GM20000 (cell line): ENCODE measurements at places on chromosomes 12 and 14.

DNA sequence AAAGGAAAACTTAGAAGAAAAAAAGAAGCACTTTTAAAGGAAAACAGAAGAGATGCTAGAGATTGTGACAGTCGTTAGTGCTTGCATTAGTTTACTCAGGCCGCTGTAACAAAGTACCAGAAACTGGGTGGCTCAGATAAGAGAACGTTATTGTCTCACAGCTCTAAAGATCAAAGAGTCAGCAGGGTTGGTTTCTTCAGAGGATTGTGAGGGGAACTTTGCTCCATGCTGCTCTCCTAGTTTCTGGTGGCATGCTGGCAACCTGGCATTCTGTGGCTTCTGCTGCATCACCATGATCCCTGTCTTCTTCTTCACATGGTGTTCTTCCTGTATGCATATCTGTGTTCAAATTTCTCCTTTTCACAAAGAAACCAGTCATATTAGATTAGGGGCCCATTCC lies 119.4 kb upstream of the PLEKHA5 start:
- DNase-seq = no peak

DNA sequence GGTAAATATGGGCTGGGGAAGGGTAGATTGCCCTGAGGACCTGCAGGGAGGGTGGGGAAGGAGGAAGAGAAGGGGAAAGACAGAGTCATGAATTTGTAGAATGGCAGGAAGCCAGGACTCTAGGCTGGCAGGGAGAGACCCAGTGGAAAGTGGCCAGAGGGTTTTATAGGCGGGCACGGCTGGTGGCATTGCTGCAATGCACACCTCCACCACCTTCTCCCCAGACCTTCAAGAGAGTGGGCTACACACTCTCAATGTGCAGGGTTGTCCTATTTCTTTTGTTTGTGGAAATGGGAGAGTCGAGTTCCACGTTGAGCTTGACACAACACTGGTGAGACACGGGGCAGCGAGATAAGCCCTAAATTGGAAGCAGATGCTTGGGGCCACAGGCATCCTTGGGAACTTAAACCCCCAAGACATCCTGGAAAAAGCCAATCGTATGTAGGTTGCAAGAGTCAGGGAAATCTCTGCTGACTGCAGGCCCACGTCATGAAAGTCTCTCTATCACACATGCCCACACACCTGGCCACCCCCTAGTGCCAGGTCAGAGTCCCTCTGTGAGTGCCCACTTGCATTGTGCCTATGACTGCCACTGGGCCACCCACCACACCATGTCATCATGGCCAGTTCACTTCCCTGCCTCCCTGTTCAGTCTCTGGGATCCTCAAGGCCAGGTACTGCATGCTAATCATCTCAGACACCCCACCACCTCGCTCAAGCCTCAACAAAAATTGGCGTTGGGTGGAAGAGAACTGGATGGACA lies 38.0 kb upstream of the BDKRB2 start:
- DNase-seq = no peak

DNA sequence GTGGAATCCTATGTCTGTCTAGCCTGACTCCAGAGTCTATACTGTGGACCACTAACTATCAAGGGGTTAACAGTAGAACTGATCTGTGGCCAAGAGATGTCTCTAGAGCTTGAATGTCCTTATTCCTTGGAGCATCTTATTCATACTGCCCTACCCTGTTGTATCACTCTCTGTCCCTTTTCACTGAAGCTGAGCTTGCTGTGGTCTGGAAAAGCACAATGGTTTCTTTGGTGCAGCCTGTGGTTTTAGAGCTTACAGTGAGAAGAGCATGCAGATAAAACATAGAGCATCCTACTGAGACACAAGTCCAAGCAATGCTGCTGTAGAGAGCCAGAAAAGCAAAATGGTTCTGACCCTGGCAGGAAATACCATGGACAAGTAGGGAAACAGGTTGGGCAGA lies 367.0 kb upstream of the ATP2B1 start:
- no peak for DNase-seq

GRCh38 chr12:124053851-124054250 lies 80.8 kb downstream of the ZNF664 start:
- peak; percentile 45 for DNase-seq

- no peak for DNase-seq
Measured at GRCh38 chr14:70902184-70902583, 5.1 kb upstream of the PCNX1 start.

DNA sequence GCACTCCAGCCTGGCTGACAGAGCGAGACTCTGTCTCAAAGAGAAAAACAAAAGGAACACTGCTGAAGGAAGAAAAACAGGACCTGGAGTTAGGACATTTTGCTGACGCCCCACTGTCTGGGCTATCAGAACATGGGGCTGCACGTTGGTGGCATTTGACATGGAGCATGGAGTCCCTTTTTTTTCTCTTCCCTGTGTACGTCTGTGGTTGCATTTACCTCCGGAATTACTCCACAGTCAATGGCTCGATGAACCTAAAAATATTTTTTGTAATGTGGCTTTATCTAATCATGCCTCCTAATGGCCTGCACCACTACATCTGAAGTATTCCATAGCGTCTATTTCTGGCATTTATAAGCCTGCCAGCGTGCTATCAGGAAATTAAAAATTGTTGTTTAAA lies 30.7 kb downstream of the TESC start:
- no peak for DNase-seq

DNA sequence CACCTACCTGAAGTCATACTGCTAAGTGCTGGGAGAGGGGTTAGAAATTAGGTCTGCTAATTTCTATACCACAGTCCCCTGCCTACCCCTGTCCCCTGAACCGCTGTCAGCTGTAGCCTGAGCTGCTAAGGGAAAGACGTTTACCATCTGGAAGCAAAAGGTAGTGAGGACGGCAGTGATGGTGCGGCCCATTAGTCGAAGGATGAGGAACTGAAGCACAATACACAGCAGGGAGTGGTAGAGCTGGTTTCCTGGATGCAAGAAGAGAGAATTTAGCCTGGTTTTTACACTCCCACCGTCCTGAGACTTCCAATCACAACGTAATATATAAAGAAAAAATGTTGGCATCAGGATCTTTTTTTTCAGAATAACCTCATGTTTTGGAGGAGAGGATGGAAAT lies 11.8 kb downstream of the EMG1 start:
- DNase-seq = no peak

DNA sequence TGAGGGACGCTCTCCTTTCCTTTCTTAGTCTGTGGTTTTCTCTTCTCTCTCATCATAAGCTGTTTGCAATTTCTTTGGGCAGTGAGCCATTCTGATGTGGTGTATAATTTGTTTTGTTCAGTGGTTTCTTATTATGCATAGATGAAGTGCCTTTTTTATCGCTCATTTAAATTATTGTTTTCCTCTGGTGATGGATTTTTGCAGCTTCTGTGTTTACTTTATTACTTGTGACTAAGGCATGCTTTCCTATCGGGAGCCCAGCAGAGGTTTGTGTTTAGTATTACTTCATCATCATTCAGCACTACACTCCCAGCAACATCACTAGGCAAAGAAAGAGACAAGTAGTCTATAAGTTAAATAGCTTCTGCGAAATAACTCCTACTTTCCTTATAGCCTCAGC lies 586.6 kb upstream of the NOVA1 start:
- DNase-seq = no peak

- no peak for DNase-seq
Measured at GRCh38 chr14:74275241-74275841, 27.4 kb downstream of the ABCD4 start.

- peak; percentile 68 for DNase-seq
Measured at GRCh38 chr12:123468786-123469185, 10.8 kb downstream of the SNRNP35 start.

DNA sequence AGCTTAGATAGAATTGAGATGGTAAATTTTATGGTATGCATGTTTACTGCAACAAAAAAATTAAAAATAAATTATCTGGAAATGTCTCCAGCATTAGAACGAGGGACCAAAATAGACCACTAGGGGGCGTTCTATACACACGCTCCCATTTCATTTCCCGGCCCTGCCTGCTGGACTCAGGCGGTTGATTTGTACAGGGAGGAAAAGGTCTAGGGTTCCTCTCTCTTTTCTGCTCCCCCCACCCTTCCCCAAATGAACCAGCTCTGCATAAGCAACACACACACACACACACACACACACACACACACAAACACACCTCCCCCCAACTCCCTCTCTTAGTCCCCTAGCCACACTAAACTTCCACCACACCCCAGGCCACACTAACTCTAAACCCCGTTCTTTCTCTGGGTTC lies 7.8 kb upstream of the DTX1 start:
- DNase-seq = peak; percentile 80

- no peak for DNase-seq
Measured at GRCh38 chr12:6135071-6135470, 10.6 kb upstream of the VWF start.

DNA sequence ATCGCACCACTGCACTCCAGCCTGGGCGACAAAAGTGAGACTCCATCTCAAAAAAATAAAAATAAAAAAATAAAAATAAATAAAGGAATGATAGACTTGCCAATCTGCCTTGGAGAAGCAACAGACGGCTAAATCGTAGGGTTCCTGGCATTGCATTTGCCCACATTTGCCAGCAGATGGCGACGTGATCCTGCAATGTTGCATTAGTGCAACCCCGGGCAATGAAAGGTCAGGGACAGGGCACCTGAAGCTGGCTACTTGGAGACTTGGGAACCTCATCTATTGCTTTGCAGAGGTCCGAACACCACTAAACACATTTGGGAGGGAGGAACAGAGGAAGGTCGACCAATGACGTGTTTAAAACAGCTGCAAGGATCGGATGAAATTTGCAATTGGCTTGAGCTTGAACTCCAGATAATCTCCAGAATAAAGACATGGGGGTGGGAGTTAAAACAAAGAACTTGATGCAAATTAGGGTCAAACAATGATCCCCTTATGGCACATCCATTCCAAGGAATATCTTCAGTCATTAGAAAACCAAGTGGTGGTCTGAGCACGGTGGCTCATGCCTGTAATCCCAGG lies 34.6 kb downstream of the SPRING1 start:
- peak; percentile 77 for DNase-seq

- no peak for DNase-seq
Measured at GRCh38 chr12:72267974-72268373, 4.2 kb upstream of the TRHDE start.

DNA sequence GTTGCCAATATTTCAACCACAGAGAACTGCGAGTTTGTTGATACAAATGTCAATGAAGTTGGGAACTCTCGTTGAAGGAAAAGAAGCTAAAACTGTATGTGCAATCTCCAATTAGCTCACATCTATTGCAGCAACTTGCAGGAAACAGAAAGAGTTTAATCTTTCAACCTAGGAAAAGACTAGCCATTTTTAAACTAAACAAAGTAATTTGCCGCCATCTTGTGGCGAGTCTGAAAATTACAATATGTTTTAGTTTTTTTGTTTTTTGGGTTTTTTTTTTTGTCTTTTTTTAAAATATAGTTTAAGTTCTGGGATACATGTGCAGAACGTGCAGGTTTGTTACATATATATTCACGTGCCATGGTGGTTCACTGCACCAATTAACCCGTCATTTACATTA lies 131.2 kb upstream of the FOXG1 start:
- no peak for DNase-seq

- DNase-seq = peak; percentile 4
Measured at GRCh38 chr14:36866867-36867266, 205.2 kb downstream of the PAX9 start.

- DNase-seq = no peak
Measured at GRCh38 chr14:52325630-52326029, 11.5 kb downstream of the PTGER2 start.

GRCh38 chr12:99898645-99899044 lies 86.1 kb downstream of the ANKS1B start:
- no peak for DNase-seq

GRCh38 chr12:17016116-17016864 lies 410.3 kb upstream of the LMO3 start:
- no peak for DNase-seq

DNA sequence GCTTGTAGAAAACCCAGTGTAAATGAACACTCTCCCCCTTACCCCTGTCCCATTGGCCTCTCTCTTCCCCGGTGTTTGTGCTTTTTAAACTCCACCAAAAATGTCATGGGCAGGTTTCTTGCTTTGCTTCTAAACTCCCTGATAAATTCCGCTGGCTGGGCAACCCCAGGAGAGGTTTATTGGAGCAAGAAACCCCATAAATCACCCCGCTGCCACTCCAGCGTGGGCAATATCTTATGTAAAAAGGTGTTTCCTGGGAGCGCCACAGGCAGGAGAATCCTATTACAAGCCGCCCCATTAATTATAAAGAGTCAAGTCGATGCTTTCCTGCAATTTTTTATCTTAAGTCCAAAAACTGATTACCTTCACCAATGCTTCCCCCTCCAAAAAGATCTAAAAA lies 22.8 kb downstream of the LHX5 start:
- no peak for DNase-seq

DNA sequence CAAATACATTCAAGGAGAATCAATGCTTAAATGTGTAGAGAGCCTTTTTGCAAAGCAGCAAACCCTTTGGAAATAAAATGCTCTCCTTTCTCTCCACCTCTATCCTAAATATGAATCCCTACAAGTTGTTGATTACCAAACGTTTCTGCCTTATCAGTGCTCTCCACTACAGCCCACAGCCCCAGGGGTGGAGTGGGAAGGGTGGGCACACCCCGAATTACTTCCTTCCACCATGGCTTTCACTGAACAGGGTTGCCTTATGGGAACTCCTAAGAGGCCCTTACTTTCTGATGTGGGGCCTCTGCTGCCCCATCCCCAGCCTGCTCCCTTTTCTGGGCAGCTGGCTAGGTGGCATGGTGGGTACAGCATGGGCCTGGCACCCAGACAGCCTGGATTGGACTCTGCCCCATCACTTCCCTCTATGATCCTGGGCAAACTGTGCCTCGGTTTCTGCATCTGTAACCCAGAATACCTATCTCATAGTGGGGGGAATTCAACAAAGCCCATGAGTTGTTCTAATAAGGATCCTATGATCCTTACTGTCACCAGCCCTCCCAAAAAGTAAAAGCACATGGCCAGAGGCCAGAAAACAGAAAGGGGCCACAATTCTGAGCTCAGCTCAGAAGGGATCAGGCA lies 16.1 kb downstream of the AK7 start:
- DNase-seq = no peak

DNA sequence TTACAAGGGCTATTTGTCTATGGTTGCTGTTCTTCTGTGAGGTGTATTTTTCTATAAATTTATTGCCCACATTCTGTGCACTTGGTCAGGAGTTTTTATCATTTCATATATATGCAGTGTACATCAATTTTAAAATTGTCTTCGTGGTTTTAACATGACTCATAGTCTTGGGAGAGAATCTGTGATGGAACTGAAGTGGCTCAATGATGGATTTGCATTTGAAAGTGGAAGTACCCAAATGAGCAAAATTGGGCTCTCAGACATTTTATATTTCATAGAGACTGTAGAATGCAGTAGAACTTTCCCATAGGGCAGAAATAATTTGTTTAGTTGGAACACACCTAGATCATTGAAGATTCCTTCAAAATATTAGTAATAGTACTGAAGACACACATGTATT lies 1.9 kb upstream of the SCFD1 start:
- peak; percentile 52 for DNase-seq
